GM12892 (cell line): ENCODE measurements at places on chromosomes 16 and 17.

GRCh38 chr16:88869673-88869980 lies 3.2 kb upstream of the PABPN1L start:
- no peak for DNase-seq

- no peak for DNase-seq
Measured at GRCh38 chr17:5837055-5837491, 233.1 kb upstream of the WSCD1 start.

DNA sequence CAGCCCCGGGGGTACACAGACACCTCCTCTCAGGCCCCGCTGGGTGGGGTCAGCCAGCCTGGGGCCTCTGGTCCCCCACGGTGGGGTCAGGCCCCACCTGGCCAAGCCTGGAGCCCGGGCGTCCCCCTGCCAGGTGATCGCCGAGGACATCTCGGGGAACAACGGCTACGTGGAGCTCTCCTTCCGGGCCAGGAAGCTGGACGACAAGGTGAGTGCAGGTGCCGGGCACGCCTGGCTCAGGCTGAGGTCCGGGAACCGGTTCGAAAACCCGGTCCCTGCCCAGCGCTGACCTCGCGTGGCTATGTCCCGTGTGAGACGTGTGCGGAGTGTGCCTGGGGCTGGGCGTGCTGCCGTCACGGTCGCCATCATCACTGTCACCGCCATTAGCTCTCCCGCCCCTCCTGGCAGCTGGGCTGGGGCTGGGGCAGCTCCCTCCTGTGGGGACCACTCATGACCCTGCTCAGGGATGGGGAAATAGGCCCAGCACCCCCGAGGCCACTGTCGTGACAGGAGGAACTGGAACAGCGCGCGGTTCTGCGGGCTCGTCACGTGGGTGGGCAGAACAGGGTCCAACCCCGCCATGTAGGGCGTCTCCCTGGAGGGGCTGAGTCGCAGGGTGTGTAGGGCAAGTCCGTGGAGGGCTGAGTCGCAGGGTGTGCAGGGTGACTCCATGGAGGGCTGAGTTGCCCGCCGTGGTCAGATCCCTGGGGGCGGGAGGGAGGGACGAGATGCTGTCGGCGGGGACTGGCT lies 8.5 kb downstream of the CPNE7 start:
- no peak for DNase-seq

GRCh38 chr17:55237841-55238178 lies 26.9 kb upstream of the HLF start:
- DNase-seq: no peak

- DNase-seq: no peak
Measured at GRCh38 chr16:15817446-15817845, 39.4 kb downstream of the MYH11 start.

DNA sequence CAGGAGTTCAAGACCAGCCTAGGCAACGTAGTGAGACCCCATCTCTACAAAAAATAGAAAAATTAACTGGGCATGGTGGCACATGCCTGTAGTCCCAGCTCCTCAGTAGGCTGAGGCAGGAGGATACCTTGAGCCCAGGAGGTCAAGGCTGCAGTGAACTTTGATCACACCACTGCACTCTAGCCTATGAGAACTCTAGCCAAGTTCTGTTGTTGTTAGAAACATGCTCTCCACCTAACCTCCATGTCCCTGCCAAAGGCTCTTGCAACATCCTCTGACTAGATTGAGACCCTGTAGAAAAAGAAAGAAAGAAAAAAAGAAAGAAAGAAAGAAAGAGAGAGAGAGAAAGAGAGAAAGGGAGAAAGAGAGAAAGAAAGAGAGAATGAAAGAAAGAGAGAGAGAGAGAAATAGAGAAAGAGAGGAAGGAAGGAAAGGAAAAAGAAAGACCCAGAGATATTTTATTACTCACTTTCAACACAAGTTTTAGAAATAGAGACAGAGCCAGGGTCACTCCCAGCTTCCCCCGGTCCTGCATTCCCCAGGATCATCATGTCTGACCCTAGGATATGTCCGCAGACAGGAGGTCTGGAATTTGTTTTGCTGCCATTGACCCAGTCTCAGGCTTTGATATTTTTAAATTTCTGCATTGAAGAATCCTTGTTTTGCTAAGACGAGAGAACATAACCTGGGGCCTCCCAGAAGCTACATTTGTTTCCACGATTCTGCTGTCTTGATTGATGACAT lies 376.5 kb upstream of the CDH5 start:
- DNase-seq: no peak

- DNase-seq: no peak
Measured at GRCh38 chr17:74031316-74032090, 172.0 kb upstream of the RPL38 start.

- DNase-seq: no peak
Measured at GRCh38 chr17:56917559-56918296, 3.9 kb upstream of the TRIM25 start.

DNA sequence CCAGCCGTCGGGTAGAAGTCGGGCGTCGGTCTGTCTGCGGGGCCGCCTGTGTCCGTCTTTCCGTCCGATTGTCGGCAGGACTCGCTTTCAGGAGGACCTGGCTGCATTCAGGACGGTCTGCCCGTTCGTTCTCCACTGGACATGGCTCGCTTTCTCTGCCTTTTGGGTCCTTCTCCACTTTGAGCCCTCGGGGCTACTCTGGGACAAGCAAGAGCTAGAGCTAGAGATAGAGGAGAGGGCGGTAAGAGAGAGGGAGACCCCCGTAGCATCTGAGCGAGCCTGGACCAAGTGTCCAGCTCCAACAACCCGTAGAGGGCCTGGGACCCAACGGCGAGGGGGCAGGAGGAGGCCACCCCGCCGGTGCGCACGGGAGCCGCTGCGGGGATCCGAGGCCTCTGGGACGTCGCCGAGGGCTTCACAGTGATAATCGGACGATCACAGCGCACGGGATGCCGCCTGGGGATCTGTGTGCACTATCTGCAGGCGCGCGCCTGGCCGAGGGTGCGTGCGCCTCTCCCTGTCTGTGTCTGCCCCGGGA lies 4.5 kb downstream of the TBX4 start:
- DNase-seq: no peak

GRCh38 chr17:39196241-39196807 lies 1.1 kb downstream of the CACNB1 start:
- no peak for DNase-seq

DNA sequence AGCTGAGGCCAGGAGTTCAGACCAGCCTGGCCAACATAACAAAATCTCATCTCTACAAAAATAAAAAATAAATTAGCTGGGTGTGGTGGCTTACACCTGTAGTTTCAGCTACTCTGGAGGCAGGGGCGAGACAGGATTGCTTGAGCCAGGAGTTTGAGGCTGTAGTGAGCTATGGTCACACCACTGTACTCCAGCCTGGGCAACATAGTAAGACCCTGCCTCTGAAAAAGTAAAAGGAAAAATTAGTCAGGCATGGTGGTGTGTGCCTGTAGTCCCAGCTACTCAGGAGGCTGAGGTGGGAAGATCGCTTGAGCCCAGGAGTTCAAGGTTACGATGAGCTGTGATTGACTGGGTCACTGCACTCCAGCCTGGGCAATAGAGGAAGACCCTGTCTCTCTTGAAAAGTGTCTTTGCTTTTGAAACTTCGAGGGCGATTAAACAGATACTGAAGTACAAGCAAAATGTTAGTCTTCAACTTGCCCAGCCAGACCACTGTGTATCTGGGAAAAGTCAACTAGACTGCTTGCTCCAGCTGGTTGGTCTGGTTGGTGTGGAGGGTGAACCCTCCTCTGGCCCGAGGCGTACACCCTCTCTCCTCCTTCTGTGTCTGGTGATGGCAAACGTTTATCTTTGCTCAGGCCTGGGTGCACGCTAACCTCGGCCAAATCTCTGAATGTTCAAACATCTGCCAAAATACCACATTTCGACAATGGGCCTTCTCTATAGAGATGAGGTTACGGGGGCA lies 174.9 kb downstream of the RAB11FIP4 start:
- no peak for DNase-seq

GRCh38 chr16:23423496-23424049 lies 29.4 kb downstream of the COG7 start:
- DNase-seq: no peak

DNA sequence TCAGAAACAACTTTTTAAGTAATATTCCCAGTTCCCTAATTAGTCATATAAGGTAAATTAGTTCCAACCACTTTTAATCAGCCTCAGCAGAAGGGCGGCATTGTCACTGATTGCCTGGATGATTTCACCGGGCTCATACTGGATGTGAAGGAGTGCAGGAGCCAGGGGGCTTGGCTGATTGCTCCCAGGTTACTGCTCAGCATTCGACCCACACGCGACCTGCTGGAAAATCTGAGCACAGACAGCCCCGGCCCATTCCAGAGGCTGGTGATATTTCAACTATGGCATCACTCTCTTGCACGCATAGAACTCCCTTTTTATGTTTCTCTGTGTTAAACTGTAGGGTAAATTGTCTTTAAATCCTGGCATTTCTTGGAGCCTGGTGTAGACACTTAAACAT lies 34.2 kb downstream of the CPPED1 start:
- no peak for DNase-seq

- DNase-seq: no peak
Measured at GRCh38 chr17:55411463-55411855, 10.2 kb downstream of the MMD start.

DNA sequence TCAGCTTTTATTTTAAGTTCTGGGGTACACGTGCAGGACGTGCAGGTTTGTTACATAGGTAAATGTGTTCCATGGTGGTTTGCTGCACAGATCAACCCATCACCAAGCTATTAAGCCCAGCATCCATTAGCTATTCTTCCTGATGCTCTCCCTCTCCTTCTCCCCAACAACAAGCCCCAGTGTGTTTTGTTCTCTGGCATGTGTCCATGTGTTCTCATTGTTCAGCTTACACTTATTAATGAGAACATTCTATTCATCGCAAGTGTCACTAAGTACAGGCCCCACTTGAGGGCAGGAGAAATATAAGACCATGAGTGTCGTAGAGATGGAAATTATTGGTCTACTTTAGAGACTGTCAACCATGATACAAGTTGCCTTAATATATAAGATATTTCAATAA lies 615.1 kb downstream of the CDH8 start:
- DNase-seq: no peak

GRCh38 chr16:31414706-31415105 lies 13.5 kb downstream of the COX6A2 start:
- no peak for DNase-seq

DNA sequence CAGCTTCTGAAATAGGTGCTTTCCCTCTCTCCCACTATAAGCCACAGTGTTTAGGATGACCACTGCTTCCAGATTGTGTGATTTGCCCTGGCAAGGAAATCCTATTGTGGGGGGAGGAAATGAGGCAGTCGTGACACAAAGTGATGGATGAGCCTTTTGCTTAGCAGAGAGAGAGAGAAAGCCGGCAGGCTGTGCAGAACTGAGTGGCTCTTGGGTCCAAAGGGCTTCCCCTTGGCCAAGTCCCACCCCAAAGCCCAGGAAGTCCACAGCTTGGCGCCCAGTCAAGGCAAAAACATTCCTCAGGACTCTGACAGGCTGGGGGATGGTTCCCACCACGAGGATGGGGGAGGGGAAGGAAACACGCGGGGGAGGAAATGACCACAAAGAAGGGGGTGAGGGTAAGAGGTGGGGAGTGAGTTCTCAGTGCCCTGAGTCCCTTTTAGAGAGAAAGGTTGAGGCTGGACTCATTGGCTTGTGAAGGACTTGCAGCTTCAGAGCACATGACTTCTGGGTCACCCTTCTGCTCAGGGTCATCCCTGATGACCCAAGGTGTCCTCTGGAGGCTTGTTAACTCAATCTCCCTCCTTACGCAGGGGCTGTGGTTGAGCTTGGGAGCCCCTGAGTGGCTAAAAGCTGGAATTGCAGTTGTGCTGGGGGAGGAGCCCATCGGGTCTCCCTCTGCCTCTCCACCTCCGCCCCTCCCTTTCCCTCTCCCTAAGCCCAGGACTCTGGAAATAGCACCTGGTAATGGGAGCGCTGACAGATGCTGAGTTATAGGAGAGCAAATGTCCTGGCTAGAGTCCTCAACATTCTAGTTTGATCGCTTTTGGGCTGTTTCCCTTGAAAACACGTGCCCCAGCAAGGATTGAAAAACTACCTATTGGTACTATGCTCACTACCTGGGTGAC lies 10.3 kb upstream of the MSL1 start:
- DNase-seq: peak; percentile 72

GRCh38 chr17:4951486-4951885 lies 567 bp downstream of the ENO3 start:
- no peak for DNase-seq

DNA sequence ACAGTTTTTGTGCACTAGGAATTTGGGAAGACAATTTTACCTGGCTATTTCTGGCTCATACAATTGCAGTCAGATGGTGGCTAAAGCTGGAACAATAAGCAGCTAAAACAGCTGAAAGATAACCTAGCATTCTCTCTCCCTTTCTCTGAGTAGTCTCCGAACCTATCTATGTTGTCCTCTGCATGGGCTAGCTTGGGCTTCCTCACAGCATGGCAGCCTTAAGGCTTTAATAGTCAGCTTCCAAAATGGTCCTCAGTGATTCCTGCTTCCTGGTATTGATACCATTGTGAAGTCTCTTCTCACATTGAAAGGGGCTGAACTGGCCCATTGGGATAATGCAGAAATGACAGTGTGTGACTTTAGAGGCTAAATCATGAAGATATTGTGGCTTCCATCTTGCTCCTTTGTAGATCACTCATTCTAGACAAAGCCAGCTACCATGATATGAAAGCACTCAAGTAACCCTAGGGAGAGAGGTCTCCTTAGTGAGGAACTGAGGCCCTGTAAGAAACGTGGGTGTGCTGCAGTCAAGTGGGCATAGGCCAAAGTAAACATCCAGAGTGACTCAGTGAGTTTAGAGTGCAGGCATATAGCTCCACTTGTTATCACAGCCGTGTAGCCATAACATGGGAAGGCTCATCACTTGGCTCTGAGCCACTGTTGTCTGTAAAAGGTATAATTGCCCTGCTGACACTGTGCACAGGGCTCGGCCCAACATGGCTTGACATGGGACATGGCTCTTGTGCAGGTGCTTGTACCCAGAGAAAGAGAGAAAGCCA lies 5.5 kb upstream of the VKORC1 start:
- DNase-seq: no peak

- no peak for DNase-seq
Measured at GRCh38 chr16:11234884-11235702, 20.9 kb downstream of the SOCS1 start.

- no peak for DNase-seq
Measured at GRCh38 chr17:30297715-30298114, 6.0 kb upstream of the BLMH start.

DNA sequence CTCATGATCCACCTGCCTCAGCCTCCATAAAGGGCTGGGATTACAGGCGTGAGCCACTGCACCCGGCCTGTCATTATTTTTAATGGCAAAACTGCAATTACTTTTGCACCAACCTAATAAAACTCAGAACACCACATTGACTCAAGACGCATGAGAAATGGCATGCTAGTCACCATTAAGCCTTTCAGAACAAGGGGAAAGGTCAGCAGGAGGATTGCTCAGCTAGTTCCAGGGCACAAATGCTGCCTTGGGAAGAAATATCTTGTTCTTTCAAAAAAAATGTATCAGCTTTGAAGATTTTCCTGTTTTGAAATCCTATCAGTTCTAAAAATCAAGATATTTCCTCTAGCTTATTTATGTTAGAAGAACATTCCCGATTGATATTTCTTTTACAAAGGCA lies 32.4 kb upstream of the CDYL2 start:
- no peak for DNase-seq

- DNase-seq: no peak
Measured at GRCh38 chr16:23188911-23189310, 6.4 kb downstream of the SCNN1G start.
